GM10248 (cell line): ENCODE measurements at places on chromosomes 3 and 15.

DNA sequence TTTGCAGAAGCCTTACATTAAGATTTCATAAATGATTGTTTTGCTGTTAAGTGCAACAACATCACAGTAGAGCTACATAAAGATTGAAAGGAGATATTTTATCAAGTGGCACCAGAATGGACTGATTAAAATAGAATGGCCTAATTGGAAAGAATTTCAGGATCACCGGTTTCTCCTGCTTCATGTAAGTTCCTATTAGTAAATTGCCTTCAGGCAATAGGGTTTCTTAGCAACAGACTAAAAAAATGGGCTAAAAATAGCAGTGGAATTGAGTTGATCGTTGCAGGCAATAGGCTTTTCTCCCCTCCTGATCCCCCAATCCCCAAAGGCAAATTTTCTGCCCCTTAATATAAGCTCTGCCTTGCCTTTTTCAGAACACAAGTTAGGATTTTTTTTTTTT is 917 bp downstream of the LNP1 start:
- no peak for DNase-seq

DNA sequence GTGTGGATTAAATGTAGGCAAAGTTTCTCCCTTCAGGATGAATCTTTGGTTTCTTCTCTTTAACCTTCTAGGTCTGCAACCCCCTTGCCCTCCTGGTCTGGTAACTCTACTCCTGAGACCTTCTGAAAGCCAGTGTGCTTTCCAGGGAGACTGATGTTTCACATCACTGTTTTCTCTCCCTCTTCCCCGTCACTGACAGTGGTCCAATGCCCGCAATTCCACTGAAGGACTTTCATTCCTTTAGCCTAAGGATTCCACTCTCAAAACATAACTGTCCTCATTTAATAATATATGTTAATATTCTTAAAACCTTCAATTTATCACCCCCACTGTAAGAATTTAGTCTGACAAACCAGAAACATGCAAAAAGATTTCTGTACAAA is 101.5 kb upstream of the CPNE4 start:
- DNase-seq, result no peak

DNA sequence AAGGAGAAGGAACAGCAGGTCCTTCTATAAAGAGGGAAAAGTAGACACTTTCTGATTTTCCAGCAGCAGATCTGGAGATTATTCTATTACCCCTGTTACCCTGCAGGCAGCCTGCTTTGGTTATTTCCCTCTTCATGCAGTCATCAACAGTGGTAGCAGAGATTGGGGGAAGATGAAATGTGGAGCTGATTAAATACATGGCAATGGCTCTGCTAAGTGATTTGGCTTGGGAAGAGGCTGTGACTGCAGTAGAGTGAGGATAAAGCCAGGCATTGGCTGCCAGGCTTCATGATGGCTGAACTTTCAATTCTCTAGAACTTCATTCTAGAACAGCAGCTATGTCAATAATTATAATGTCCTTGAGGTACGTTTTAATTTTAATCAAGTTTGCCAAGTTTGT is 29.1 kb downstream of the PTX3 start:
- no peak for DNase-seq

- DNase-seq, result peak; percentile 43
Observed at GRCh38 chr15:99703603-99704443, 29.4 kb downstream of the LYSMD4 start.

DNA sequence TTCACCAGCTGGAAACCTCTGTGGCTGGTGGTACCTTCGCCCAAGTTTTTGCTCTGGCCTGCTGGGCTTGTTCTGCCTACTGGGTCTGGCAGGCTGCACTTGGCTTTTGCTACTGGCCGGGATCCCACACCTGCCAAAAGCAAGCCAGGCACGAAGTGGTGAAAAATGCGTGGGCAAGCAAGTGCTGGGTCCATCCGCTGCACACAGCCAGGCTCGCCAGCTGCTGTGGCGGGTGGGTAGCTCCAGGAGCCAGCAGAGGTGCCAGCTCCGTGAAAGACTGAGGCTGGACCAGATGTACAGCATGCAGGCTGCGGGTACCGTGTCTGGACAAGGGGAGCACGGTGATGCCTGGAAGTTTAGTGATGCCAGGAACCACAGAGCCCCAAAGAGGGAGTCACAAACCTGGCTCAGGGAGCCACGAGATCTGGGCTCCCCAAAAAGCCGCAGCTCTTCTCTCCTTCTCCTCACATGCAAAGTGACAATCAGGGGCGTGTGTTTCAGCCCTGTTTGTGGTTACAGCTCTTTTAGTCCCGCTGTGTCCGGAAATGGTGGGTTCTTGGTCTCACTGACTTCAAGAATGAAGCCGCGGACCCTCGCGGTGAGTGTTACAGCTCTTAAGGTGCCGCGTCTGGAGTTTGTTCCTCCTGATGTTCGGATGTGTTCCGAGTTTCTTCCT is 1455.6 kb upstream of the GBE1 start:
- DNase-seq, result no peak
